ENCODE measurements at places on chromosomes 6 and 20.

DNA sequence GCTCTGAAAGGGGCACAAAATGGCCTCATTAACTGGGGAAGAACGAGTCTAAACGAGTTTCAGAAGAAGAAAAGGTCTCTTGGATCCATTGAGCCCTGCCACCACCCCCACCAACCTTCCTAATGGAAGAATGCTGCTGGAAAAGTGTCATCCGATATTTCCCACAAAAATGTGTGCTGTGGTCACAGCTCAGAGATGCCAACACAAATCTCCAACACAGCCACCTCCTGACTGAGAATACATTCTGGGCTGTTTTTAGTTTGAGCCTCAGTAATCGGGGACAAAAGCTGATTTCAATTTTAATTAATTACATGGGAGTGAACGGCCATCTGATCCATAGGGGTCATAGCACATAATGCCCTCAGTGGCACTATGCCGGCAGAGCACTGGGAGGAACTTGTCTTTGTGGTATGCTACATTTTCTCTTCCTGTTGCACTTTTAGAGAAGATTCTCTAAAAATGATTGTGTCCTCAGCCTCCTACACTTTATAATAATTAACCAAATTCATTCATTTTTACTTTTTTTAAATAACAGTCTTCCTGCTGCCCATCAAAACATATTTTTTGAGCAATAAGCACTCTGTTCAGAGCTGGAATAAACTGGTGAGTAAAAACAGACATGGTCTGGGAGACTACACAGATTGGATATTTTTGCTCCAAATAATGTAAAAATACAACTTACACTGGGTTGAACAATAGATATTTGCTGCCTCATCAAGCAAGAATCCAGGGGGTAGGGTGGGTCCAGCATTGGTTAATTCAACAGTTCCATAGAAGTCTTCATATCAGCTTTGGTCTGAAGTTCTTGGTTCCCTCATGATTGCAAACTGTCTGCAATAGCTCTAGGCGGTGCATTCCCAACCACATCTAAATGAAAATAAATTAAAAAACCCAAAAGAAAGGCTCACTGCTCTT lies 143.6 kb upstream of the TMEM170B start:
- DNase-seq: no peak

- peak; percentile 47 for DNase-seq
Measured at GRCh38 chr20:52083627-52084232, 107.8 kb downstream of the ZFP64 start.

DNA sequence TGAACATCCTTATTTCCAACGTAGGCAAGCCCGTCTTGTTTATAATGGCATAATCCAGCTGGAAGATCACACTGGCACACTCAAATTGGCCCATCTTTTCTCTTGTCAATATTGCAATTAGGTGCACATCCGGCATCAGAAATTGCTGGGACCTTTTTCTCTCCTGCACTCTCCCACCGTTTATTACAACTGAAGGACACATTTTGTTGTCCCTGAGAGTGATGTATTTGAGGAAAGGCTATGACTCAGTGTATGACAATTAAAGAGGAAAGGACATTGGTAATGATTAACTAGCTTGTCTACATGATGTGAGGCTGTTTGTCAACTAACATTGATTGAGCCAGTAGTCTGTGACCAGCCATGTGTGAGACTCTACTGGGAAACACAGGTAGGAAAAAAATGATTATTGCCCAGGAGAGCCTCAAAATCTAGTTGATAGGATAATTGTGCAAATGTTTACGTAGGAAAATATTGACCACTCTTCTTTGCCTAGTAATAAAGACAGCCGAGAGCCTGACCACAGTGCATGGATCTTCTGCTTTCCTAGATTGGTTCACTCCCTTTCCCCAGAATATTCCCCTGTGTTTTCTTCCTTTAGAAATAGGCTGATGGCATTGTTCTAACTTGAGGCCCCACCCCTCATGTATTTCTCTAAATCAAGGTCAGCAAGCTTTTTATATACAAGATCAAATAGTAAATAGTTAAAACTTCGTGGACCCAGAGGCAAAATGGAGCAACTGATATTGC lies 230.0 kb upstream of the BTBD3 start:
- no peak for DNase-seq

- DNase-seq: no peak
Measured at GRCh38 chr6:106539936-106540335, 89.4 kb downstream of the RTN4IP1 start.

DNA sequence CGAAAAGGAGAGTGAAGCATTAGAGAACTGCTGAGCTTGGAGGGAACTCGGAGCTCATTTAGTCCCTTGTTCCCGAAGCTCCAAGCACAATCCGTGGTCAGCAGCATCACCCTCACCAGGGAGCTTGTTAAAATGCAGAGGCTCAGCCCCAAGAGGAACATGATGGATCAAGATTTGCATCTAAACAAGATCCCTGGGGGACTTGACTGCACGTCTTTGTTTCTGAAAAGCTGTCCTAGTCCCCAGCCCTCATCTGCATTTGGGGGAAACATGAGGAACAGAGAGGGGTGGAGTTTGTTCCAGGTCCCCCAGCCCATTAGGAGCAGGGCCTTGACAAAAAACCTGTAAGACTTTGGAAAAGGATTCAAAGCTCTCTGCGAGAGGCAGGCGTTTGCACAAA lies 4.1 kb upstream of the LBP start:
- DNase-seq: no peak

- no peak for DNase-seq
Measured at GRCh38 chr6:136564180-136564579, 14.0 kb upstream of the MAP7 start.

- DNase-seq: no peak
Measured at GRCh38 chr20:17438436-17439039, 92.6 kb downstream of the BFSP1 start.

- DNase-seq: no peak
Measured at GRCh38 chr6:44678252-44678935, 290.9 kb downstream of the CDC5L start.

DNA sequence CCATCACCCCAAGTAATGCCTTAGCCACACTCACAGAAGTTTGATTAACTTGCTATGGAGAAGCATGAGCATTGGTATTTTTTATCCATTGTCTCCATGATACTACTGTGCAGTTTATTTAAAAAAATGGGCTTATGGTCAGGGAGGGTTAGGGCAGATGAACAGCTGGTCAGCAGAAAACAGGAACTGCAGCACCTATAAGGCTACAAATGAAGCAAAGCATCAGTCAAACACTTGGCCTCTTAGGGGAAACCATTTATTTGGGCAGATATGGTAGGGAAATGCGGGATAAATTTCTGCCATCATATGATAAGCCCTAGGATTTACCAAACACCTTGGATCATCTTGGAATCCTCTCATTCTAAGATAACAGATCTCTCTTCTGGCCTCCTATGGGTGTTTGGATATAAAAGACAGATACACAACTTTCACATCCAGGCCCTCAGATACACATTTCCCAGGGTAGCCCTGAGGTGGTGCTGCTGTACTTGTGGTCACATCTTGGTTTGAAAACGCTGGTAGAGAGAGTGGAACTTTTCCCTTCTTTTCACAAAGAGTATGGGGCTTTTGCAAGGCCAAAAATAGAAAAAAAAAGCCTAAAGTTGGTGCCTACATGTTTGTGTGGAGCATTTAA lies 42.8 kb upstream of the AHI1 start:
- DNase-seq: no peak

DNA sequence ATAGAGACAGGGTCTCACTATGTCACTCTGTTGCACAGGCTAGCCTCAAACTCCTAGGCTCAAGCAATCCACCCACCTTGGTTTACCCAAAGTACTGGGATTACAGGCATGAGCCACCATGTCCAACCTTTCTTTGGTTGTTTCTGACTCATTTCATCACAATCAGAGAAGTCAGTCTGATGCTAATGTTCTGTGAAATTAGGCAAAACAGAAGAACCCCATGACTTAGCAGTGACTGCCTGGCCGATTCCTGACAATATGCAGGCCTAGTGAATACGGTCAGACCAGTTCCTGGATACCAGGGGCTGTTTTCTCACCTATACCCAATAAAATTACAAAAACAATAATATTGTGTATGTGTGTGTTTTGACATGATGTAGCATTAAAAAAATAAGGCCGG lies 58.8 kb upstream of the BTN3A2 start:
- no peak for DNase-seq

DNA sequence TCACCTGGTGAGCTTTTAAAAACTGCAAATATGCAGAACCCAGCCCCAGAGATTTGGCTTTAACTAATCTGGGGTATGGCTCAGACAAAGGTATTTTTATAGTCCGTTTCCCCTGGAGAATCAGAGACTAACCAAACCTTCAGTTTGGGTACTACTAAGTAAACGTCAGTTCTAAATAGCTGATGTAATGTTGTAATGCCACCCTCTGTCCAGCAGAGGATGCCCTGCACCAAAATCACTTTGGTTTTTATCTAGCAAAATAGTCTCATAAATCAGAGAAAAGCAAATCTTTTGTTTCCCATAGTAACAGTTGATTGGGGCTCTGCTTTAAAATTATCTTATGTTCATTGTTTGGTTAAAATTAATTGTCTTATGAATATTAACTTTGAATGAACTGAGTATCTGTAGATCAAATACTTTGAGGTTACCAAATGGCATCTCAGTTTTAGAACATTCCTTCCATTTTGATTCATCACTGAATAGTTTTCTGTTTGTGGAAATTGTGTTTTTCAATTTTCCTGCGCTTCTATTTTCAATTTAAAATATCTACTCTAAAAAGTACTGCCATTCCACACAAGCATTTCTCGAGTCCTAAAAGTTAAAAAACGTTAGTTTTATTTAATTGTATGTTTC lies 278.3 kb upstream of the PLCB4 start:
- no peak for DNase-seq

DNA sequence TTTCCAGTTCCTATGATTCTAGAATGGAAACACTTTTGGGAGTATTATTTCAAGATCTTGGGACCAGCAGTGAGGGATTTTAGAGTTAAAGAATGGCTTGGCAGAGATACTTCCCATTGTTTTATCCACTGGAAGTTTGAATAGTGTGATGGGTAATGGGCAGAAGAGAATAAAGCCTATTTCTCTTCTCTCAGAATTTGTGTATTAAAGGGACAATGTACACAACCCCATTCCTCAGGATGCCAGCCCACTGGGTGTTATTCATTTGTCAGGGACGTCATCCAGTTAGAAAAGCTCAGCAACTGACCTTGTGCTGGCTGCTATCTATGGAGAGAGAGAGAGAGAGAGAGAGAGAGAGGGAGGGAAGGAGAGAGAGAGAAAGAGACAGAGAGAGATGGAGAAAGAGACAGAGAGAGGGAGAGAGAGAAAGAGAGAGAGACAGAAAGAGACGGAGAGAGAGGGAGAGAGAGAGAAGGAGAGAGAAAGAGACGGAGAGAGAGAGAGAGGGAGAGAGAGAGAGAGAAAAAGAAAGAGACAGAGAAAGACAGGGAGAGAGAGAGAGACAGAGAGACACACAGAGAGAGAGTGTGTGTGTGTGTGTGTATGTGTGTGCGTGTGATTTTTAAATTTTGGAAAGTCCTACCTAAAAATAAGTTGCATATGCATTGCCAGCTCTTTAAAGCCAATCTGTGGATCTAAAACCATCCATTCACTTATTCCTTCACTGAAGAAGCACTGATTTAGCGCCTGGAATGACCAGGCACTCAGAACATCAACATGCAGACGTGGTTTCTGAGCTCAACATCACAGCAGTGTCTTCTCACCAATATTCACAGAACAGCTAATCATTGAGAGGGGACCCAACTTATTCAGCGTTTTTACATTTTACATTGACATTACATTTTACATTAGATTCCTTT lies 388.8 kb downstream of the THBS2 start:
- DNase-seq: no peak

DNA sequence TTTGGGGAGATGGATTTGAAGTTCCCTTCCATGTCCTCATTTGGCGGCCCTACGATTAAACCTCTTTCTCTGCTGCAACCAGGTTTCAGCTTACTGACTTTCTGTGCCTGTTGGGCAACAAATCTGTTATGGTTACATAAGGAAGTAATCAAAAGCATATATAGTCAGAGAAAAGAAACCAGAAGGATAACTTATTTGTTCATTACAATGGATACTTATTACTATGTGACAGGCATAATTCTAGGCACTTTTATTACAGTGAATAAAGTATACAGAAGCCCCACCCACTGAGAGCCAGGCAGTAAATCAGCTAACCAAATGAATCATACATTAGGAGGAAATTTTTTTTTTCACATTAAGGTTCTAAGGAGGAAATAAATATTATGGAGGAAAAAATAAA lies 9.6 kb upstream of the TRIM31 start:
- DNase-seq: no peak

GRCh38 chr20:51484831-51485230 lies 57.7 kb downstream of the NFATC2 start:
- DNase-seq: no peak

GRCh38 chr6:109194880-109195279 lies 99.6 kb downstream of the CEP57L1 start:
- DNase-seq: no peak

DNA sequence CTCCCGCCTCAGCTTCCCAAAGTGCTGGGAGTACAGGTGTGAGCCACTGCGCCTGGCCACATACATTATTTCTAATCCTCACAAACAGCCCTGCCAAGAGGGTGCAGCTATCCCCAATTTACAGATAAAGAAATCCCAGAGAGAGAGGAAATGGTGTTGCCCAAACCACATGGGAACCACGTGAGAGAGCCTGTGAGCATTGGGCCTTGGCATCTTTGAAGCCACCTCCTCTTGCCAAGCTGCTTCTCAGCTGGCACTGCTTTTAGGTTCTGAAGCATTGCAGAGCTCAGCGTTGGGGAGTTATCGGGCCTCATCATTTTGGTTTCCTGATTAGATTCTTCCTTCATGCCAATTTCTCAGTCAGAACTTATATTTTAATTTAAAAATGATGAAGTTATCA lies 80.3 kb downstream of the CTNNBL1 start:
- DNase-seq: no peak

GRCh38 chr20:23629017-23629541 lies 8.7 kb downstream of the CST3 start:
- DNase-seq: no peak

DNA sequence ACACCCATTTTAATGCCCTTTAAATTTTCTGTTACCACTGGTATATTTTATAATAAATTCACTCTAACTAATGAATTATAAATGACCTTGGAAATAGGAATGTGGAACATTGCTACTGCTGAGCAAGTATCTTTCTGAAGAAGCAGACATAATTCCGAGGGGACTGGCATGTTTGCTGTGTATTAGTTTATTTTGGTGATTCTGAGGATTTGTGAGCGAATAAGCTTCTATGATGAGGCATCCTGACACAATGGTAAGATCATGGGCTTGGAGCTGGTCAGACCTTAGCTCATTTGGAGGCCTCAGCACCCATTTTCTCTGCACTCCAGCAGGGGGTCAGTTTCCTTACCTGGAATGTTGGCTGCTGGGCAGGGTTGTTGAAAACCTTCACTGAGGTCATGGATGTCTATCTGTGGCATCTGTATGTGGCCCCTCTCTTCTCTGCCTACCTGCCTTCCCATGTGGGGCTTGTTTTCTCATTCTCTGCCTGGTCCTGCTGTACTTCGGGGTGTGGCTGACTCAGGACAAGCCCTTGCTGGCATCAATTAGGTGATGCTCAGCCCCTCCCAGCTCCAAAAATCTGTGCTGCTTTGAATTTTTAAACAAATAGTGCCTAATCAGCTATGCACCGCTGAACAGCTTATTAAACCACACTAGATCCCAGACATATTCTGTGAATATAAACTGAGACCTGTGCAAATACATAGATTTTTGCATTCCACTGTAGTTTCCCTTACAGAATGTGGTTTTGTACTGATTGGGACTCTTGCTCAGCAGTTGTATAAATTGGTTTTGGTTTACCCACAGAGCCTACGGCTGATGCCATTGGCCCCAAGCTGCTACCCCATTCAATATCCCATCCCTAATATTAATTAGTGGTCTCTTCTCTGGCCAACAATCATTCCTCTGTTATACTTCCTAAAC lies 10.7 kb downstream of the ARID1B start:
- DNase-seq: no peak

GRCh38 chr6:71408787-71409723 lies 120.4 kb downstream of the OGFRL1 start:
- no peak for DNase-seq
